MM.1S (cell line): ENCODE measurements at places on chromosomes 13 and 19.
A peak's percentile ranks its signal among the peaks of the same experiment; 100 is the strongest.

DNA sequence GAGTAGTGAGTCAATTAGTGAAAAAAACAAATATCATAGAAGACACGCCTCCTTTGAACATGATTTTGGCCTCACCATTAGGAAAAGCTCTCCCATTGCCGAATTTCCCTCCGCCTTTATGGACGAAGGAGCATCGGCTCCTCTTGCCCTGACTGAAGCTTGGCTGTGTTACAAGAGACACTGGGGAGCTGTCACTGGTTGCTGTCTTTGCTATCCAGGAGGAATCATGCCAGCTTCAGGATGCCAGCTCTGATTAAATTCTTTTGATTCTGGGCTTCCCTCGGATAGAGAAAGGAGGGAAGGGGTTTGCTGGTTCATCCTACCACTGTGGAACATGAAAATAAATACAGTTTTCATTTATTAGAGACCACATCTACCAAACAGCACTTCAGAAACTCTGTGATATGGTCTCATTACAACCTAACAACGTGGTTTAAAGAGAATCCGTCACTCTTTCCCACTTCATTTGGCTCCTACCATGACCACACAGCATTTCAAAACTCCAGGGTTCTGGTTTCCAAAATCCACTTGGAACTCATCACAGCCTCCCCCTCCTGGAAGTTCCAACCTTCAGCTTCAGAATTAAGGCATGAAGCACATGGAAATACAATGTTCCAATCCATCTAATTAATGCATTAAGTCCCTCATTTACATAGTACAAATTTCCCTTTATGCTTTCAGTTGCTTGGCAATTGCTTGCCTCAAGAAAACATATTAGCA, 446.0 kb downstream of the EFNB2 start:
- no peak for DNase-seq

GRCh38 chr13:29905845-29906244, 55.4 kb upstream of the UBL3 start:
- no peak for DNase-seq

DNA sequence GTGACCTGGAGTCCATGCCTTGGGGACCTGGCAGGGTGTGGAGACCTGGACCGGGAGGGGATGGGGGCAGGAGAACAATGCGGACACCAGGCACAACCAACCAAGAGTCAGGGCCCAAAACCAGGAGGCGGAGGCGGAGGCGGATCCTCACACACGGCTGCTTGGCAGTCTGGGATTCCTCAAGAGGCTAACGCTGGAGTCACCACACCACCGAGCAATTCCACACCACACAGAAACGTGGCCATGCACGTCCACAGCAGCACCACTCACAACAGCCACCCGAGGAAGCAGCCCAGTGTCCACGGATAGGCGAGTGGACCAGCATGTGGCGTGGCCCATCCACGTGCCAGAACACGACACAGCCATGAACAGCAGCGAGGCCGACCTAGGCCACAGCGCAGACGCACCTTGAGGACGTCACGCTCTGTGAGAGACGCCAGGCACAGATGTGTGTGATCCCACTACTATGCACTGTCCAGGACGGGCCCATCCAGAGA, 17.7 kb downstream of the SBNO2 start:
- DNase-seq, result no peak

DNA sequence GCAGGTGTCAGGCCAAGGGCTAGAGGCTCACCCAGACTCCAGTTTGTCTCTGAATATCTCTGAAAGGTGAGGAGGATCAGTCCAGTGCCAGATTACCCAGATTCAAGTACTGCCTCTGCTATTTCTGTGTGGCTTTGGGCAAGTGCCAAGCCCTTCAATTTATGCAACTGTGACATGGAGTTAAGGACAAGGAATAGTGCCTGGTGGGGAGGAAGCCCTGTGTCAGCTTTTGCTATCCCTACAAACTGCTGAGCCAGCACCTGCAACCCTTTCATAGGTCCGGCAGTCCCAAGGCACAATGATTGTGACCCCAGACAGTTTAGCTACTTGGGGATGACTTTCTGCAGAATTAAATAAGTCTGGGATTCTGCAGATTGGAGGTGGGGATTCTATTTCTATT, 123.0 kb downstream of the KL start:
- no peak for DNase-seq

DNA sequence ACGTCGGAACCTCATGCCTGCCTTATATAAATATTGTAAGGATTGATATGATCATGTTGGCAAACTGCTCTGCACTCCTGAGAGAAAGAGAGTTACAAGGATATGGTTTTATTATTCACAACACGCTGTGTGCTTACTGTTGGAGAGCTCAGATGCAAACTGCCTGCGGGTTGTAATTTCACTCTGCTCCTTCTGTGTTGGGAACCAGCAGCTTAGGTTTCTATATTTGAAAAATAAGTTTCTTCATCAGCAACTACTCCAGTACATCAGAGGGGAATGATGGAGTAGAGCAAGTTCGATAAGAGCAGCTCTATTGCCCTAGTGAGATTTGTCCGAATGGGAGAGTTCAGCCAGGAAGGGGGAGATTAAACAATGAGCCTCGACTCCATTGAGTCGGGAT, 106.9 kb upstream of the UBL3 start:
- no peak for DNase-seq

DNA sequence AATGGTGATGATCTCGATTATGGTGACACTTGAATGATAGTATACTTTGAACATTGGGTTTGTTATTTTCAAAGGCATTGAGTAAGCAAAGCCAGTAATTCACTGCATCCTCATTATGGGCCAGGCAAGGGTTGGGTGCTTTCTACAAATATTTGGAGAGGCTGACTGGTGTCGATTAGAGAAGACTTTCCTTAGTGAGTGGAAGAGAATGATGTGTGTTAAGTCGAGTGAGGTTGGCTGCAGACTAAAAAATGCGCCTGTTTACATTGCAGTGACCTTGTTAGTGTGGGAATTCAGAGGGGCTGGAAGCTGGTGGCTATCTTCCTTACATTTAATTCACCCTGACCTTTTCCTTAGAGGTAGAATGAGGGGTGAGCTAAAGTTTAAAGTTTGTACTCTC, 22.4 kb upstream of the RNF113B start:
- no peak for DNase-seq

GRCh38 chr19:42412661-42413076, 14.5 kb downstream of the LIPE start:
- no peak for DNase-seq

- no peak for DNase-seq
These were observed 561.0 kb downstream of the TBC1D4 start for GRCh38 chr13:74920920-74921319.

- no peak for DNase-seq
These were observed 13.4 kb downstream of the MBD3L2B start for GRCh38 chr19:7007859-7008258.

- no peak for DNase-seq
These were observed 20.1 kb downstream of the GPR18 start for GRCh38 chr13:99237981-99238662.

- DNase-seq, result no peak
These were observed 2.1 kb upstream of the SLC27A5 start for GRCh38 chr19:58513694-58514563.

DNA sequence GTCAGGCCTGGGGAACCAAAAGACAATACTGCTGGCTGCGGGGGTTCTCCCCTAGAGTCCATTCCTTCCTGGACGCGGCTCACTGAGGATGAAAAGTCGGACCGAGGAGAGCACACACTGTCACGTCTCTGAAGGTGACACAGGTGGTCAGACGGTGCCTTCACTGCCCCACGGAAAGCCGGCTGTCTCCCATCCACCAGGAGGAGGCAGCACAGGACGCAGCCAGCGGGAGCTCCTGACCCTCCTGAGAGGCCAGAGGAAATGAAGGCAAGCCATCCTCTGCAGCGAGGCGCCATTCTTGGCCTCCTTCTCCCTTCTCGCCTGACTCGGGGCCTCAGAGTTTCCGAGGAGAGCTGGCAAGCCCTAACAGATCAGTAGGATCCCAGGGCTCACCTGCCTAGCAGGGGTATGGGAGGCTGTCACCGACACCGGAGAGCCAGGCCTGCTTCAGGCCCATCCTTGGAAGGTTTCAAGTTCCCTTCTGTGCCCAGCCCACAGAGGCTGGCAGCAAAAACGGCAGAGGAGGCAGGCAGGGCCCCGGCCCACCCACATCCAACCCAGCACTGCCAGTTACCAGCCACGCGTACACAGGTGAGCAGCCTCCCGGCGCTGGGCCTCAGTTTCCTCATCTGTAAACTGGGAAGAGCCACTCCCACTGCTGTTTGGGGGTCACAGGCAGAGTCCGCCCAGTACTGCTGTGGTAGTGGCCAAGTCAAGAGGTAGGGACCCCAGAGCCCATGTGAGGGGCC, 4.5 kb downstream of the REXO1 start:
- no peak for DNase-seq

DNA sequence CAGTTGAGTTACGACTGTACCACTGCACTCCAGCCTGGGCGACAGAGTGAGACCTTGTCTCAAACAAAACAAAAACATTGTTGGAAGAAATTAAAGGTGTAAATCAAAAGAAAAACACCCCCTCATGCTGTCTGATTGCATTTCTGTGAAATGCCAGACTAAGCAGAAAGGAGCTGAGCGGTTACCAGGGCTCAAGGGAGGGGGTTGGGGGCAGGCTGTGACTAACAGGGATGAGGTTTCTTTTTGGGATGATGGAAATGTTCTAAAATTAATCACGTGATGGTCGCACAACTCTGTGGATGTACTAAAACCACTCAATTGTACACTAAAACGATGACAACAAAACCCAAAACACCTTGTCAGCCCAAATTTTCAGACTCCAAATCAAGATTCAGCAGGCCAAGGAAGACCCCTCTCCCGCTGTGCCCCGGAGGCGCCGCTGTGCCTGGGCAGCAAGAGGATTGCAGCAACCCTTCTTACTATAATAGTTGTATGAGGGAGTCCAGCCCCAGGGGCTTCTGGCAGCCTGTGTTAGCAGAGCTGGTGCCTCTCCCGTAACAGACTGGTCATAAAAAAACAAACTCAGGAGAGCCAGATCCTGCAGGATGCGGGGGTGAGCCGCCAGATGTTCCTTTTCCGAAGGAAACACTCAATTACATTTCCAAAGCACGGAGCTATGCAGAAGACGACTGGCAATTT, 20.9 kb downstream of the CAPS start:
- no peak for DNase-seq

- DNase-seq, result no peak
These were observed 7.6 kb upstream of the ANKRD10 start for GRCh38 chr13:110922506-110922905.

DNA sequence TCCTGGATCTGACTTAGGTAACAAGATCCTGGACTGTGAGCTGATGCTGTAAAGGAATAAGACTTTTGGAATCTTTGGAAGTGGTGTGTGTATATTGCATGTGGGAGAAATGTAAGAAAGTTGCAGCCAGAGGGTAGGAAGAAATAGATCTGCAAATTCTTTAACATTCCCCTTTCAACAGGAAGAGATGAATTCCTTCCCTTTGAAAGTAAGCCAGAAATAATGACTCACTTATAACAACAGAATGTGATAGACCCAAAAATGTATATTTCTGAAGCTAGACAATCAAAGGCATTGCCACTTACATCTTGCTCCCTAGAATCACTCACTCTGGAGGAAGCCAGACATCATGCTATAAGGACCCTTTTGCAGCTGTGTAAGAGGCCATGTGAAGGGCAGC, 9.8 kb upstream of the SIAH3 start:
- no peak for DNase-seq

- no peak for DNase-seq
These were observed 341.8 kb downstream of the OXGR1 start for GRCh38 chr13:96652506-96652905.

- peak; percentile 69 for DNase-seq
These were observed 54.3 kb downstream of the SLAIN1 start for GRCh38 chr13:77751513-77752456.

DNA sequence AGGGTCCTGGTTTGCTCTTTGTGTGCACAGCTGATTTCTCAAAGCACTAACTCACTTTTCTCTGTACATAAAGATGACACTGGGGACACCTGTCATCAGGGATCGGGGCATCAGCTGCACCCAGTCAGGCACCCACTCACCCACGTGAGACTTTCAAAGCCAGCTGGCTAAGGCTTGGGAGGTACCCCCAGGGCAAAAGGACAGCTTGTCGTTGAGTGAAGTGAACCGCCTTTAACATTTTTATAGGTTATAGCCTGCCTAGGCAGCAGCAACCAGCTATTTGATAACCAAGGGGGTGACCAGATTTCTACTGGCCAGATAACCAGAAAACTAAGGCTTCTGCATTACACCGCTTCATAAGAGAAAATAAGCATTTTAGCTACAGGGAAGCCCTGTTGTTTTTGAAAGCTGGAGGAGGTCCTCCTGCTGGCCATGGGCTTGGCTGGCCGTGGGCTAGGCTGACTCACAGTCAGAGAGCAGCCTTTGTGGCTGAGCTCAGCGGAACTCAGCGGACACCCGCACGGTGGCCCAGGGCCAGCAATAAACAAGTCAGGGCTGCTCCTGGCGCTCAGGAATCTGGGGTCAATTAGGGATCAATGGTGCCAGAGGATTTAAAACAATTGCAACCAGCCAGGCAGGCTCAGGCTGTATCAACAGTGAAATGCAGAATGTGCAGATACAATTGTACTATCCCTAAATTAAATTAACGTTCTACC, 57.1 kb downstream of the ALOX5AP start:
- no peak for DNase-seq

- no peak for DNase-seq
These were observed 314.7 kb upstream of the DACH1 start for GRCh38 chr13:72181661-72182060.

DNA sequence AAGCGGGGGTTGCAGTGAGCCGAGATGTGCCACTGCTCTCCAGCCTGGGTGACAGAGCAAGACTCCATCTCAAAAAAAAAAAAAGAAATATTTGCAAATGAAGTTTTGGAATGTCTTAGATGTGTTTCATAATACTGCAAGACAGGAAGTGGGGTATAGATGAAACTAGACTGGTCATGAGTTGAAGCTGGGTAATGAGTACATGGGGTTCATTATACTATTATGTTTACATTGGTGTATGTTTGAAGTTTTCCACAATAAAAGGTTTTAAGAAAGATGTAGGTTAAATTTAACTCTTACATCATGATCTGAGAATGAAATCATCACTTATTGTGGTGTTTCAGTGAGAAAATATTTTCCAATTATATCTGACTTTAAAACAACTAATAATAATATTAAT, 19.0 kb downstream of the FNDC3A start:
- no peak for DNase-seq

- DNase-seq, result no peak
These were observed 55.8 kb downstream of the PEPD start for GRCh38 chr19:33465834-33466233.

DNA sequence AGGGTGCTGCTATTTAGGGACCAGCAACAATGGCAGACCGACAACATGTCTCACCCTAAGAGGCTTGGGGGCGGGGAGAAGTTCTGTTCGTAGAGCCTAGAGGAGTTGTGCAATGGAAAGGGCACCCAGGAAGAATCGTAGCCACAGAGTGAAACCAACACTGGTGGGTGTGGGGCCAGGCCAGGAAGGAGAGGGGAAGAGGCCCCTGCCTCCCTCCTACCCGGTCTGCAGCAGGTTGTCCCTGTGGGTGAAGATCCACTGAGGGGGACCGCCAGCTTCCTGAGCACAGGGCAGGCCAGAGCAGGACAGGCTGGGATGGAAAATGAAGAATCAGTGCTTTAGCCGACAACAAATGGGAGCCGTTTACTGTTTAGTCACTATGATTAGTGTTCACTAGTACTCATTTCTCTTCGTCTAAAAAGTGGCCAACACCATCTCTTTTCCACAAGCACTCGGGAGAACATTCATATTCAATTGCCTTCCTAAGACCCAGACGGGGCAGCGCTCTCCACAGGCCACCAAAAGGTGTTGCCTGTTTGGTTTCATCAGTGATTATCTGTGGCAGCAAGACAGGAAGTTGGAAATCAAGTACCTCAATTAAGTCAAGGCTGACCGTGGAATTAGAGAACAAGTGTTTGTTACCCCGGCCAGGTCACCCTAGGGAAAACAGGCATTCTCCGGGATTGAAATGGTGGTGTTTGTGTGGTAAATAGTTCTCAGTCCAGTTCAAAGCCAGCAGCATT, 1.1 kb upstream of the ATP11A start:
- no peak for DNase-seq
